ENCODE measurements at places on chromosomes 16 and 17. TPM values are rescaled to one million over a fixed set of nuclear protein-coding genes. Genes with fewer than 3 reads are reported as not detected.
A peak's percentile ranks its signal among the peaks of the same experiment; 100 is the strongest.

DNA sequence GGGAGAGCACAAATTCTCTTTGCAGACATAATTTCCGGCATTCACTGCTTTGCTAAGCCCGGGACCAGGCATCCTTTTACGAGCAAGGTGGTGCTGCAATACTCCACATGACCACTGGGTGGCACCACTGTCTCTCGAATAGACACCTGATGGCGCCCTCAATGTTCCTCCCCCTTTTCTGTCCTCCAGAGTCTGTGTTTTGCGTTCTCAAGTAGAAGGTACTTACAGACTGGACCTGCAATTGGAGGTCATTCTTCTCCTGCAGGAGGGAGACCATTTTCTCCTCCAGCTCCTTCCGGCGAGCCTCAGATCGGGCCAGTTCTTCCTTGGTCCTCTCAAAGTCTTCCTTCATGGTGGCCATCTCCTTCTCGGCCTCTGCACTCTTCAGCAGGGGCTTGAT, 45.2 kb downstream of the MYH13 start:
- DNase-seq = peak; percentile 90

- DNase-seq = no peak
These were observed 15.6 kb downstream of the SCGB1C2 start for GRCh38 chr17:152860-153420.

The DNAJA3 gene
- total RNA-seq = 56.7 TPM

The ABCA9 gene
- 2.2 TPM for total RNA-seq
